ENCODE measurements at places on chromosomes 13 and 19. TPM values are rescaled to one million over a fixed set of nuclear protein-coding genes. Genes with fewer than 3 reads are reported as not detected.

Gene RBM42
- total RNA-seq, result 75.7 TPM

Gene CYP4F8
- not detected for total RNA-seq

Gene ZNF134
- total RNA-seq, result 11.1 TPM

Gene RAB3A
- total RNA-seq, result 0.19 TPM

Gene PLIN4
- 2.1 TPM for total RNA-seq

Gene TRPM4
- total RNA-seq, result 17.2 TPM

Gene CEACAM7
- total RNA-seq, result not detected

Gene ICAM1
- total RNA-seq, result 17.3 TPM

Gene ZNF536
- total RNA-seq, result not detected

Gene CATSPERD
- not detected for total RNA-seq

Gene ZNF835
- total RNA-seq, result not detected

Gene CEACAM19
- total RNA-seq, result 2.5 TPM

Gene TLE6
- not detected for total RNA-seq

Gene FLT3LG
- total RNA-seq, result 1.6 TPM

Gene CEACAM4
- total RNA-seq, result not detected

Gene ZNF91
- 4.9 TPM for total RNA-seq

Gene ZNF729
- total RNA-seq, result not detected

Gene UHRF1
- 49.4 TPM for total RNA-seq

Gene PCSK4
- total RNA-seq, result 1.1 TPM

Gene METTL21C
- total RNA-seq, result not detected

Gene KL
- total RNA-seq, result not detected

Gene FCER2
- not detected for total RNA-seq

Gene KIRREL2
- 0.08 TPM for total RNA-seq

Gene KISS1R
- total RNA-seq, result not detected

Gene MAST1
- 0.78 TPM for total RNA-seq

Gene KLK15
- total RNA-seq, result not detected

Gene FBXO27
- 11.3 TPM for total RNA-seq

Gene EFNB2
- total RNA-seq, result 34.4 TPM

Gene PLIN5
- total RNA-seq, result not detected

Gene TGFB1
- total RNA-seq, result 17.8 TPM

Gene KIR2DL1
- not detected for total RNA-seq

Gene GSX1
- total RNA-seq, result not detected

Gene LILRA1
- total RNA-seq, result not detected

Gene CAPN12
- total RNA-seq, result 9.0 TPM

Measured in hair follicular keratinocyte (primary cell).